ENCODE measurements at places on chromosomes 4 and X.
A peak's percentile ranks its signal among the peaks of the same experiment; 100 is the strongest.

DNA sequence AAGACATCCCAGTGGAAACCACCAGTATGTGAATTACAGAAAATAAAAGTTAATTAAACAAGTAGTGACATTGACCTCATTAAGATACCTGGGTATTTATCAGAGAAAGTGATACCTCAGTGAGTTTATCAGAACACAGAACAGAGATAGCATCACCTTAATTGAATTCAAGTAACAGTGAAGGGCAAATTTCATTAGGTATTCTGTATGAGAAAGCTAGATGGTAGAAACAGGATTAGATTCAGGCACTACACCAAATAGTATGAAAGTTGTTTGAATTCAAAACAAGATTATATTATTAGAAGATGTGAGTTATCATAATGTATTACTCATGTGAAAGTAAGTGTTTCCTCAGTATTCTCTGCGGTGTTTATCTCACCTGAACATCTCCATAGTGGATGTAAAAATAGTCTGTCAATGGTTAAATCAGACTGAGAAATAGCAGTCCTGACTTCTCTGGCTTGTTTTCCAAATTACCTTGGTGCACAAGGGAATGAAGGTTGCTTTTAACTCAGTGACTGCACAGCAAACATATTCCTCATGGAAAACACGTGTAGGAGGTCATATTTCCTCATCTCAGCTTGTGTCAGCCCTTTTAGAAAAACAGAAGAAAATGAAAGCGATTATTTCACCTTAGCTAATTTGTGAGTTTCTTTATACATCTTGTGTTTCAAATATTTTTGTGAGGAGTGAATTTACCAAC is 79.9 kb upstream of the PCDH18 start:
- no peak for DNase-seq

- no peak for DNase-seq
These were observed 5.7 kb upstream of the GPR174 start for GRCh38 chrX:79138658-79139241.

DNA sequence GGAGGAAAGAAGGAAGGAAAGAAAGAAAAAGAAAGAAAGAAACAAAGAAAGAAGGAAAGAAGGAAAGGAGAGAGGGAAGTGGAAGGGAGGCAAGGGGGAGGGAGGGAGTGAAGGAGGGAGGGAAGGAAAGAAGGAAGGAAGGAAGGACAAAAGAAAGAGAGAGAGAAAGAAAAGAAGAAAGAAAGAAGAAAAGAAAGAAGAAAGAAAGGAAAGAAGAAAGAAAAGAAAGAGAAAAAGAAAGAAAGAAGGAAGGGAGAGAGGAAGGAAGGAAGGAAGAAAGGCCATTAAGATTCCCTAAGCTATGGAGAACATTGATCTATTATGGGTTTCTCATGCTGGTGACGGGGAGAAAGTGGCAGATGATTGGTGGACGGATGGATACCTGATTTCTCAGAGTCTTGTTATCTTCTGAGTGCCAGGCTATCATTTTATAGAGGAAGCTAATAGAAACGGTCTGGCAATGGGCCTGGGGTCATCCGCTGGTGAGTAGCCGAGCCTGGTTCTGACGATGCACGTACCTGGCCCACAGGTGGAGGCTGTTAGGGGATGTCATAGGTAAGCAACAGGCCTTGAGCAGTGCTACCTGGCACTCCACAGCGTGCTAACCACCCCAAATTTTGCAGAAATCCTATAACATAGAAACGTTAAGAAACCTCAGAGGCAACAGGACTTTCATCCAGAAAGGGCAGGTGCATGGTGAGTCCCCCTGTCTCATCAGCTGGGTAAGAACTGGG is 142.9 kb downstream of the SHOX start:
- DNase-seq = no peak

- no peak for DNase-seq
These were observed 109.9 kb upstream of the FAM47C start for GRCh38 chrX:36898301-36898700.

- DNase-seq = no peak
These were observed 113.8 kb upstream of the STIM2 start for GRCh38 chr4:26746802-26747213.

GRCh38 chr4:73725985-73726384 is 14.4 kb upstream of the CXCL8 start:
- DNase-seq = no peak

- no peak for DNase-seq
These were observed 80.2 kb upstream of the ESX1 start for GRCh38 chrX:104334971-104335370.

GRCh38 chr4:17875402-17876070 is 64.8 kb downstream of the NCAPG start:
- no peak for DNase-seq

GRCh38 chrX:135213200-135213844 is 38.5 kb upstream of the ETDA start:
- no peak for DNase-seq

DNA sequence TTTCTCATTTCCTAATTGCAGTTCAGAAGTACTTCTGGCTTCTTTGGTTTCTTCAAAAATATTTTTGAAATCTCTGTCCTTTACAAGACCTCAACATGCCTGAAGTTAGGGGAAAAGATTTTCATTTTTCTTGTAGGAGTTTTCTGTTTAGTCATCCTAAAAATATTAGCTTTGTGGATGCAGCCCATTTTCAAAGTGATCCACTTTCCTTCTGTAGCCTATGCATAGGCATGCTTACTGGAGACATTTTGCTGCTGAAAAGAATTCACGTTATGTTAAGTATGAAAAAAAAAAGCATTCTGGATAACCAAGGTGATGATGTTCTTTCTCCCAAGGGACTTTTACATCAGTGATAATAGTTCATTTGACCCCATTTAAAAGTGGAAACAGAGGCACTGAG is 245.6 kb downstream of the THOC2 start:
- no peak for DNase-seq

DNA sequence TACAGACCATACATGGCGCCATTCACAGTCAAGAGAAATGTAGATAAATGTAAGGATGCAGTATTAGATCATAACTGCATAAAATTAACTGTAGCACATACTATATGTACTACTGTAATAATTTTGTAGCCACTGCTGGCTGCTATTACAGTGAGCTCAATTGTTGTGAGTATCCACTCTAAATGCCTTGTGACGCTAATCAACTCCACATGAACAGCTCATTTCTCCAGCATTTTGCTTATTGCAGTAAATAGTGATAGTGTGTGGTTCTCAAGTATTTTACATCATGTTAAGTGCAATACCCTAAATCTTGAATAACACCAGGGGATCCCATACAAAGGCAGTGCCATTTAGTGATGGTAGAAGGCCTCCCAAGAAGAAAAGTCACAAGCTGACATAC is 21.2 kb downstream of the FGFBP1 start:
- no peak for DNase-seq

GRCh38 chr4:10456595-10457254 is 501 bp downstream of the ZNF518B start:
- peak; percentile 1 for DNase-seq

- DNase-seq = peak; percentile 62
These were observed 30.6 kb upstream of the NSUN7 start for GRCh38 chr4:40719008-40719623.

DNA sequence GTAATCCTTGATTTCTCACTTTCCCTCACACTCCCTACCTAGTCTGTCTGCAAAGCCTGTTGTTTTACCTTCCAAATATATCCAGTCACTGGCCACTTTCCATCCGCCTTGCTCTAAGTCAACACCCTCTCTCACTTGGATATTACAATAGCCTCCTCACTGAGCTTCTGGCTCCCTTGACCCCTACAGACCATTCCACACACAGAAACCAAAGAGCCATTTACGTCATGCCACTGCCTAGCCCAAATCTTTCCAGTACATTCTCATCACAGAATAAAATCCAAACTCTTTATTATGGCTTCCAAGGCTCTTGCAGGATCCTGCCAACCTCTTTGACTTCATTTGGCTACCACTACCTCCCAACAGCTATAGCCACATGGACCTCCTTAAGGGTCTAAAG is 25.7 kb upstream of the ARHGEF9 start:
- no peak for DNase-seq

GRCh38 chr4:69830560-69831269 is 29.2 kb downstream of the SULT1E1 start:
- peak; percentile 2 for DNase-seq

GRCh38 chr4:22707390-22707789 is 14.7 kb downstream of the GBA3 start:
- DNase-seq = no peak

DNA sequence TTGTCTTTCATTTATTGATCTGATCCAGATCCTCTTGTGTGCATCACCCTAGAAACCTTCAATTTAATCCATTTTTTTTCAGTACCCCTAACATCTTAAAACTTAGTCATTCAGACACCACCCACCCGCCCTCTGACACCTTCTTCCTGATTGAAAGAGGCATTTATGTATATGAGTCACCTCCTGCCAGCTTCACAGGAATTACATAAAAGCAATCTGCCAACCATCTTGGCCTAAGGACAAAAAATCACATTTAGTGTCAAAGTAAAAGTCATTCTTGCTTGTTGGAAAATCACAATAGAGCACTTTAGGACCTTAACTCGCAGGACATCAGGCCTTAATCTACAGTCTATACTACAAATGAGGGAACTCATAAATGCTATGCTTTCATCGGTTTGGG is 52.1 kb downstream of the NDST3 start:
- no peak for DNase-seq

DNA sequence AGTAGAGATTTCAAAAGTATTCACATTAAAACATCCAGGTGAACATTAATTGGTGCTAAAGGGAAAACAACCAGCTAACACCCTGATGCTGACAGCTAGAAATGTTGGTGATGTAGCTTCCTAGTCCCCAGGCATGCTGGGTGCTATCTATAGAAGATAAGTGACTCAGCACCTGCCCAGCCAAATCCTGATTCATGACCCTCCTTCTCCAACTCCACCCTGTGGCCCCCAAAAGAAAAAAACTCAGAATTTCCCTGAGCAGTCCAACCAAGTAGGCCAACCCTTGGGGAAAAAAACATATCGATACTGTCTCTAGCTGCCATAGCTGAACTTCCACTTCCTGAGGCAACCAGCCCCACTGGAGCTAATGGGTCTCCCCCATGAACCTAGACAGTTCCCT is 197.6 kb upstream of the KLF3 start:
- DNase-seq = no peak

DNA sequence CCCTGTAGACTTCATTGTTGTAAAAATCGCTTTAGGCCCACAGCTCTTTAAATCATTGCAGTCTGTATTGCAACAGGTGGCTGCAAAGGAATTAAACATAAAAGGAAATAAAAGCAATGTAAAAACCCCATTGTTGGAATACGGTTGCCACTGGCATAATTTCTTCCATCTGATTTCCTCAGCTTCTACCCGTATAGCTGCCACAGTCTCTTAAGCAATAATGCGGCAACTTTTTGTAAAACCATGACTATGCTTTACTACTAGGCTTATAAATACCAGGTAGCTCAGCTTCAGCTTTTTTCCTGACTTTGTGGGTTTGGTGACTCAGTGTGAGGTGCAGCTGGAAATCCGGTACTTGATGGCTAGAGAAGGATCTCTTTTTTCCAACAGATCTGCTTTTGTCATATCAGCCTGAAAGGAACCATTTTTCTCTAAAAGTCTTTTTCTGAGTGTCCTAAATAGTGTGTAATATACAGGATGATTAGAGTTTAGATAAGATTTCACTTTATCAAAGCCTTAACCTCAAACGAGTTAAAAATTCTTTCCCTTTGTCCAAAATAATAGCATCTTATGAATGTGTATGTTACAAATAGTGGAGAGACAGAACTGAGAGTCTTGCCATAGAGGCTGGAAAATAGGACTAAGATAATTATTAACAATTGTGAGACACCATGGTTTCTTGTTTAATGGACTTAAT is 268.0 kb downstream of the ADGRL3 start:
- DNase-seq = no peak

DNA sequence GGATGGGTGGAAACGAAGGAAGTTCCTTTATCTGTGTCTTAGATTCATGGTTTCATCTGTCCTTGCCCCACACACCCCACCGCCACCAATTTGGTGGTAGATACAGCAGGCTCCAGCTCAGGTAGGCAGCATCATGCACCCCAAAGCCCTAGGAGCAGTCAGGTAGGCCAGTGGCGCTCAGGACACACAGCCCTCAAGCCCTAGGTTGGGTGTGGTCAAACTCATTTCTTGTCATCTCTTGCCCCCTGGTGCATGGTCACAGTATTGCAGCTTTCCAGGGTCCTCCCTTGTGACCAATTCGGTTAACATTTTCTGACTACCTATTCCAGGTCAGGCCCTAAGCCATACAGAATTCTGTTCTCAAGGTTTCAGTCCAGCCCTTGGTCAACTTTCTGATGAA is 14.5 kb upstream of the PRRG3 start:
- DNase-seq = peak; percentile 25

DNA sequence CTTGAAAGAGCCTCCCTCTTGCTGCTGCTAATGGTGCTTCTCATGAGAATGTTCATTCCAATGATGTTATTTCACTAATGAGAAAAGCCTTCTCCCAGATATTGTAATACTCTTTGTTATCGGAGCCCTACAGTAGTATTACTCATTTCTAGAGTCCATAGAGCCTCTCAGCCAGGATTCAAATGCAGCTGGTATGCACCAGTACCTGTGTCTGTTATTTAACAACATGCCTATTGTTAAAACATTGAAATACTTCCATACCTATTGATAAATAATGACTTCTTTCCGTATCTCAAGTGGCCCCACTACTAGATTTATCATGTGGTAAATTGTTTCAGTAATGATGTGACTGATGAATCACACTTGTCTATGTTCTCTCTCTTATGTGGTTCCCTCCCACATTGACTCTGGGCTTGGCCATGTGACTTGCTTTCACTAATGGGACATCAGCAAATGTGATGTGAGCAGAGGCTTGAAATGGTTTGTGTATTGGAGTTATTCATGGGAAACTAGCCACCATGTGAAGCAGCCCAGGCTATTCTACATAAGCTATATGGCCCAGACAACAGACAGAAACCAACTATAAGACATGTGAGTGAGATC is 207.6 kb downstream of the THOC2 start:
- no peak for DNase-seq

GRCh38 chrX:52839137-52839536 is 28.1 kb downstream of the XAGE5 start:
- no peak for DNase-seq

DNA sequence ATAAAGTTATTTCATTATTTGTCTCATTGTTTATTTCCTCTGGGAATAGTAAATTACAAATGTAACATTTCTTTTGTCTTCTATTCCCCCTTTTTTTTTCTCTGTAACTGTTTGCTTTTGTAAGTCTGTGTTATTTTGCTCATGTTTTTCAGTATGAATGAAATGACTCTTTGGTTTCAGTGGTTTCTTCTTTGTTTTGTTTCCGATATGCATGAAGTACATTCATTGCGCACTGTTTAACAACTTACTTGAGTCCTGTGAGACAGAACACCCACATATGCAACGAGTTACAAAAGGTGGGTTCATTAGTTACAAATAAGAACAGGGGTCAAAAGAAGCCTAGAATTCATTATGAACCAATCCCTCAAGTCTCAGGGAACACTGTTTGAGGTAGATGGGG is 175.0 kb upstream of the UGT8 start:
- no peak for DNase-seq

- no peak for DNase-seq
These were observed 69.9 kb downstream of the AMELX start for GRCh38 chrX:11363069-11363594.

- no peak for DNase-seq
These were observed 262.7 kb downstream of the ANKRD50 start for GRCh38 chr4:124449881-124450280.

All from NCI-H1436 (cell line).